ENCODE measurements at places on chromosomes 3 and 15. TPM values are rescaled to one million over a fixed set of nuclear protein-coding genes. Genes with fewer than 3 reads are reported as not detected.

The VEPH1 gene
- 19.3 TPM for total RNA-seq

The CSPG4 gene
- 0.35 TPM for total RNA-seq

The P2RY13 gene
- total RNA-seq: not detected

The GRIP2 gene
- total RNA-seq: not detected

The SLC28A2 gene
- not detected for total RNA-seq

The PAQR5 gene
- 8.9 TPM for total RNA-seq

The CADM2 gene
- under 0.01 TPM for total RNA-seq

The SLC35G2 gene
- 13.7 TPM for total RNA-seq

The GPR171 gene
- not detected for total RNA-seq

The GOLGA6B gene
- total RNA-seq: not detected

The ST8SIA2 gene
- total RNA-seq: 2.3 TPM

The CPN2 gene
- total RNA-seq: 0.05 TPM

The CFAP100 gene
- not detected for total RNA-seq

The PLA2G4B gene
- 0.52 TPM for total RNA-seq

The IRAK2 gene
- 13.7 TPM for total RNA-seq

The CCDC33 gene
- total RNA-seq: not detected

The GOLGA8K gene
- total RNA-seq: 0.40 TPM

The CLDN16 gene
- total RNA-seq: 30.2 TPM

The CD200 gene
- 2.3 TPM for total RNA-seq

The NRROS gene
- 1.9 TPM for total RNA-seq

The IL17RD gene
- 2.8 TPM for total RNA-seq

The SHC4 gene
- total RNA-seq: 7.3 TPM

The CCDC39 gene
- 0.10 TPM for total RNA-seq

The CAMKV gene
- total RNA-seq: not detected

The LRRC3B gene
- total RNA-seq: not detected

The COLQ gene
- total RNA-seq: not detected
